Umbilical cord (tissue), 2 donors: ENCODE measurements at places on chromosomes 11 and 22.

DNA sequence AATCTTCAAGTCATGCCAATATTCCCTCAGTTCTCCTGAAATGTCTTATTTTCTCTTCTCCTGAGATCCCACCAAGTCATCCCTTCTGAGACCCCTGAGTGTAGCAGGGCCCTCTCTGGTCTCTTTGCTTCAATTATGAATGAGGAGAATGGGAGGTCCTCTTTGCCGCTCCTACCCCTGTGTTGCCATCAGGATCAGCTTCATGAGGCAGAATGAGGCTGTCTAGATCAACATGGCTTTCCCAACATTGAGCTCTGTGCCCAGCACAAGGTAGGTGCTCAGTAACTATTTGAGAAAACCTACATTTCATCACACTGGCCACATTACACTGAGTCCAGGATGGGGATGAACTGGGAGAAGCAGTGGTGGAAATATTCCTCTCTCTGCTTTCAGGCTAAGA, 107.2 kb downstream of the ZNF280B start:
- no peak for DNase-seq

DNA sequence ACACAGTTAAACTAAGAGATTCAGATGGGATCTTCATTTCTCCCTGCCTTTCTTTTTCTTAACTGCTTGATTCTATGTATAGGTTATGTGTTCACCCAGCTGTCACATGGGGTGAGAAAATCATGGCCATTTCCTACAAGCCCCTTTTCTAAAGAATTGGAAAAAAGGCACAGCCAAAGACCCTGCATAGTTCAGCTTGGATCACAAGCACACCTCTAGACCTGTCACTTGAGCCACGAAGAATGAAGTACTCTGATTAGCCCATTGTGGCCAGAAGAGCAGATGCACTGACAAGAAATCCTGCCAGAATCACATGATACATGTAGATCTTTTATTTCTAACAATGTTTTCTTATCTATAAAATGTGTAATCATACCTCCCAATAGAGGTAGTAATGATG, 69.7 kb downstream of the RAB38 start:
- no peak for DNase-seq

DNA sequence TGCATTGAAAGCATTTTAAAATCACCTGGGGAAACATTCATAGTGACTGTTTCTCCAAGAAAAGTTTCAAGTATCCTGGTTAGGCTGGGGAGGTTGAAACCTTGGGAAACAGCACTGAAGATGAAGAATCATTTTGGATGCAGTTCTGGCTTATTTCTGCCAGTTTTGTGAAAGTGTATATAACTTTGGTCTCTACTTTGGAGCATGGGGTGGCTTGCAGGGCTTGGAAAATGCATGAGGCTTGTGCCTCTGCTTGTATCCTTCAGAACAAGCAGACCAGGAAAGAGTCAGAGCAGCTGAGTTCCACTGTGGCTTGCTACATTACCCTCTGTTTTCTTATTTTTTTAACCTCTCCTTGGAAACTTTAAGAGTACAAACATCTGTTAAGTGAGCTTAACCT, 19.5 kb downstream of the SLC5A12 start:
- DNase-seq: peak; percentile 66

- DNase-seq: no peak
Measured at GRCh38 chr22:46009730-46010129, 32.8 kb upstream of the WNT7B start.

DNA sequence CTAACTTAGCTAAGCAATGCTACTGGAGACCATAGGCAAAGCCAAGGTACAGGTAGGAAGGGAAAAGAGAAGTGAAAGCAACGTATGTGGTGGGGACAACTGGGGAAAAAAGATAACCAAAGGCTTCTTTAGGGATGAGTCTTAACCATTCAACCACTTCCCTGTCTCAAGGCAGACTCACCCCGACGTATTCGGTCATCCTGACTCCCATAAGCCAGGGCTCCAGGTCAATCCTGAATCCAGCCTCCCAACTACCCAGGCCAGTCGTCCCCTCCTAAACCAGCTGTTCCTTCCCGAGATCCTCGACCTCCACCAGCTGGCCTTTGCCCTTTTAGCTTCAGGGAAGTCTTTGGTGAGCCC, 330 bp downstream of the ACP2 start:
- no peak for DNase-seq

DNA sequence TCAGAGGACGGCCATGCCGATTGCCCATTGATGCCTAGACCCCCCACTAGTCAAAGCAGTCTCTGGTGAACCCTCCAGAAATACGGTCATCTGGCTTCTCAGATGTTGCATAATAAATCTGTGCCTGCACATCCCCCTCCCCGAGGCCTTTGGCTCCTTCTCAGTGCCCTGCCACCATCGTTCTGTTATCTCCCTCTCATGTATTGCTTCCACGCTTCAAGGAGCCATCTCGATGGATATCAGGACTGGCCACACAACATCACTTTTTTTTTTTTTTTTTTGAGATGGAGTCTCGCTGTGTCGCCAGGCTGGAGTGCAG, 1.6 kb upstream of the RRP7A start:
- DNase-seq: no peak

DNA sequence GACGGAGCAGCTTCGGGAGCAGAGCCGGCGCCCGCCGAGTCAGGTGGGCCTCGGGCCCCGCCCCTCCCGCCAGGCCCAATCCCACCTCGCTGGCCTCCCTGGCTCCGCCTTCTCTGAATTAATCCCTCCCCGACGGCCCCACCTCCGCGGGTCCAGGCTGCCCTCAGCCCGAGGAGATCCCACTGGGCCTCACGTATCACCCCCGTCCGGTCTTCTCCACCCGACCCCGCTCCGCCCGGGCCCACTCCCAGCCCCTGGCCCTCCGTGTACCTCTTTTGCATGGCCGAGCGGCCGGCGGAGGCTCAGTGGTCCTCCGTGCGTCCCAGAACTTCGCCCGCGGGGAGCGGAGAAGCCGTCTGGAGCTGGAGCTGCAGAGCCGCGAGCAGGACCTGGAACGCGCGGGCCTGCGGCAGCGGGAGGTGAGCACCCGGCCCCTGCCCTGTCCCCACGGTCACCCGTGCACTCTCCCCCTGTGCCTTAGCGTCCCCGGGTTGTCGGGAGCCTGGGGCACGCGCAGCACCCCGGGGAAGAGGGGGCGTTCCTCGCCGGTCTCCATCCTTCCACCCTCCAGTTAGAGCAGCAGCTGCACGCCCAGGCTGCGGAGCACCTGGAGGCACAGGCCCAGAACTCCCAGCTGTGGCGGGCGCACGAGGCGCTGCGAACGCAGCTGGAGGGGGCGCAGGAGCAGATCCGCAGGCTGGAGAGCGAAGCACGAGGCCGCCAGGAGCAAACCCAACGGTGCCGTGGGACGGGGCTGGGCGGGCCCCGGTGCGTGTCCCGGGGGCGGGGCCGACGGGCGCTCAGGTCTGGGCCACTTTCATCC, 2.2 kb upstream of the CD151 start:
- peak; percentile 75 for DNase-seq

- DNase-seq: no peak
Measured at GRCh38 chr22:43880541-43880991, 11.2 kb downstream of the PNPLA5 start.

DNA sequence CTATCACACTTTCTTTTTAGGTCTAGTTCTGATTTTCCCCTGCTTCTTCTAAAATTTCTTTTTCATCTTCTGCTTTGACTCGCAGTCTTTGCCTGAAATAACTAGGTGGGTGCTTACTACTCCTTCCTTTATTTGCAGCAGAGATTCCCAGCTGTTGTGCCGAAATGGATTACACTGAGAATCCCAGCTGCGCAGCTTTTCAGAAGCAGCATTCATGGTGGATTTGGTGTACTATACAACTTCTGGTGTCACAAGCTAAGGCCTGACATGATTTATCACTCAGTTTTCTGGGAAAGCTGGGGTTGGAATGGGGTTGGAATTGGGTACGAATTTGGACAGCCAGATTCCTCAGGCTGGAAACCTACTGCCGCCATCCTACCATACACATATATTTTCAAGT, 6.0 kb upstream of the XKR3 start:
- DNase-seq: no peak

DNA sequence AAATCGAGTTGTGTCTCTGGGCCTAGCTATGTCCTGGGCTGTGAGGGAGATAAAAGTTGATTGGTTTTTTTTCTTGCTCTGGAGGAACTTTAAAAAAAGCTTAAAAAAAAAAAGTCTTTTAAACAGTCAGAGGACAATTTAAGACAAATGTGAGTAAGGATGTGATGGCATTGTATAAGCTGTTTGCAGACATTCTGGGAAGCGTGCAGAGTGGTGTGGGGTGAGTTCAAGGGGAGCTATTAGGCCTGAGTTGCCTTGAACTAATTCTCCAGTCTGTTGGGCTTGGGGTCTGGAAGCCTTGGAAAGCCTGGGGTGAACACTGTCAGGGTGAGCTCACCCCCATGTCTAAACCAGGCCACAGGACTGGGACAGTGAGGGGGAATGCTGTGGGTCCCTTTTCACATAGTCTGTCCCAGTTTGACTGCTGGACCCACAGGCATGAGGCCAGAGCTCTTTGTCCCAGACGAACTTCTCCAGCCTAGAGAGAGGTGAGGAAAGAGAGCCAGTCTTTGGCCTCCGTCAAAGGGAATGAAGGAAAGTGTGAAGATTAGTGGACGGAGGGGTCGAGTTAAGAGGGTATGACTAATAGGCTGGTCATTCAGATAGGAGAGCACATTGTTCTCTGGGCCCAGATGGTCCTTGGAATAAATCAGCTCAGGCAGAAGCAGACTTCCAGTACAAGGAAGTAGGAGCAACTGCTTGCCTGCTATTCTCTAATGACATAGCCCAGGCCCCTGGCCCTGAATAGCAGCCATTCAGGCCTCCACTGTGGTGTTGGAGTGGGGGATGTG, 76.4 kb upstream of the NNMT start:
- DNase-seq: peak; percentile 58

DNA sequence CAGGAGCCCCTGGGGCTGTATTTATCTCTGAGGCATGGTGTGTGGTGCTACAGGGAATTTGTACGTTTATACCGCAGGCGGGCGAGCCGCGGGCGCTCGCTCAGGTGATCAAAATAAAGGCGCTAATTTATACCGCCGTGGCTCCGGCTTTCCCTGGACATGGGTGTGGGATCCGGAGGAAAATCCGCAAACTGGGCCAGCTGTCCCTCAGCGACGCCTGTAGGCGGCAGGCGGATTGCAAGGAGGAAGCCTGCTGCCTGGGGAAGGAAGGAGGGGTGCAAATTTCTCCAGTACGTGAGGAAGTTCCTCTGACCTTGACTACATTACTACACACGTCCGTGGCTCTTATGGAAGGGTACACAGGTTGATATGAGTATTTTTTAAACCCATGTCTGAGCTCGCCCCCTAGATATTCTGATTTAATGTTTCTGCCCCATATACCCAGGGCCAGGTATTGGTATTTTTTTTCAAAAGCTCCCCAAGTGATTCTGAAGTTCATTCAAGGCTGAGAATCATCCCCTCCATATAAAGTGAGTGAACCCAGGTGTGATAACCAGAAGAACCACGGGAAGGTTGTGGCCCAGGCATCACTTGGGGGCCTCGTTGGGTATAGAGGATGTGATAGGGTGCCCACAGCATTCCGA, 2.8 kb downstream of the MYOD1 start:
- DNase-seq: no peak

DNA sequence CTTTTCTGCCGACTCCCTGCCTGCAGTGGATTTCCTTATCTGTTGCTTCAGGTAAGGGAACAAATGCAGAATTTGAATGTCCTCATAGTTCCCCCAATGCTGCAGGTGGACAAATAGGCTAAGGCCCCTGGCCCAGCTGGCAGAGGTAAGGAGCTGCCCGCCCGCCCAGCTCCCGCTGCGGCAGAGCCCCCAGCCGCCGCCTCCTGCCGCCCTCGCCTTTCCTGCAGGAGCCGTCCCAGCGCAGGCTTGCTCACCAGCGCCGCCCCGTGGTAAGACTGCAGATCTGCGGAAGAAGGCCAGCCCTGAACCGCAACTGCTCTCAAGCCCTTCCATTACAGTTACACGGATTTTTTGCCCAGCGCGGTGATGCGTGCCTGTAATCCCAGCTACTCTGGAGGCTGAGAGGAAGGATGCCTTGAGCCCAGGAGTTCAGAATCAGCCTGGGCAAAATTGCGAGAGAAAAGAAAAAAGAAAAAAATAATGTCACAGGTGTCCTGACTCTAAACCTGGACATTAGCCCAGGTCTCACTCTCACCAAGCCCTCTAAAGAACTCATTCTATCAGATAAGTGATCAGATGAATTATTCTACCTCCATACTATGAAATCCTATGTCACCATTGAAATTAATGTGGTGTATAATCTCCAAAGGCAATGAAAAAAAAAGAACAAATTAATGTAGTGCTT, 51.2 kb upstream of the EMID1 start:
- peak; percentile 67 for DNase-seq

DNA sequence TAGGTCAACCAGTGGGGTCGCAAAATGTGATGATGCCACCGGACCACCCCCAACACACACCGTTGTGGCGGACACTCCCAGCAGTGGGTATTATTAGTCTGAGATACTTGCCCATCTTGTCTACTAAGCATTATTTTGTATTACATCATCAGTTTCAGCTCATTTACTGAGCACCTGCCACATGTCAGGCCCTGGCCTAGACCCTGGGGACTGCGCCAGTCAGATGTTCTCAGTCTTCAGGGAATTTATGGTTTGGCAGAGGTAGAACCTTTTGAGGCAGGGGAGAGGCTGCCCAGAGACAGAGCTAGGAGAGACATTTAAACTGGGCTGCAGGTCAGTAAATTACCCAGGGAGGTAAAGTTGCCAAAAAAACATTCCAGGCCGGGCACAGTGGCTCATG, 43.1 kb upstream of the GCAT start:
- no peak for DNase-seq

GRCh38 chr11:88508759-88509581, 171.4 kb upstream of the CTSC start:
- peak; percentile 42 for DNase-seq

DNA sequence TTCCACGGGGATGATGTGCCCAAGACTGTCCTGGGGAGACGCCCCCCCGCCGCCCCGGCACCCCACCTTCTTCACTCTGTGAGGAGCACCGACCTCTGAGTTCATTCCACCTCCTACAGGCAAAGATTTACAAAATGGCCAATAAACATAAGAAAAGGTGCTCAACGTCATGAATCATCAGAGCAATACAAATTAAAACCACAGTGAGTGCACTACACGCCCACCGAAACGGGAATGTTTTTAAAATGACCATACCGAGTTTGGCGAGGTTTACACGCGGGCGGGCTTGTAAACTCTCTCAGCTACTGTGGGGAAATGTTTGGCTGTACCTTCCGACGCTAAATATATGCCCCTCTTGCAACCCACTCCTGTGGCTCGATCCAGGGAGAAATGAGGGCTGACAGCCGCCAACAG, 7.9 kb downstream of the NPTXR start:
- DNase-seq: no peak

GRCh38 chr11:112293614-112294013, 33.0 kb upstream of the PLET1 start:
- no peak for DNase-seq

GRCh38 chr11:101668236-101668635, 84.4 kb upstream of the TRPC6 start:
- DNase-seq: no peak

- DNase-seq: no peak
Measured at GRCh38 chr22:38067028-38067415, 9.8 kb downstream of the PICK1 start.

DNA sequence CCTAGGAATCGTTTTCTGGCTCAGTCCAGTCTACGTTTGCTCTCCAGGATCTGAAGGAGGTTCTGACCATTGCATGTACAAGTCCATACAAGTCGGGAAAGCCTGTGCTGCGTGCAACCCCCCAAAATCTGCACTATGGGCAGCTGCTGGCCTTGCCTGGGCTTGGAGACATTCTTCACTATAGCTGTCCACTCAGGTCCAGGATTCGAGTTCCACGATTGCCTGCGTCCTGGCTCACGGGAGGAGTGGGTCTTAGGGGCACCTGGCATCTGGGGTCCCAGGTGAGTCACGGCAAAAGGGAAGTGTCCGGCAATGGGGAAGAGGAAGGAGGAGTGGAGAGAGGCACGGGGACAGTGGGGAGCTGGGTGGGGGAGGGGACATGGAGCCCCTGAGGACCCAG, 563.0 kb downstream of the BRD1 start:
- no peak for DNase-seq
